HuH-7.5 (cell line): ENCODE measurements at places on chromosomes 12 and 14.

DNA sequence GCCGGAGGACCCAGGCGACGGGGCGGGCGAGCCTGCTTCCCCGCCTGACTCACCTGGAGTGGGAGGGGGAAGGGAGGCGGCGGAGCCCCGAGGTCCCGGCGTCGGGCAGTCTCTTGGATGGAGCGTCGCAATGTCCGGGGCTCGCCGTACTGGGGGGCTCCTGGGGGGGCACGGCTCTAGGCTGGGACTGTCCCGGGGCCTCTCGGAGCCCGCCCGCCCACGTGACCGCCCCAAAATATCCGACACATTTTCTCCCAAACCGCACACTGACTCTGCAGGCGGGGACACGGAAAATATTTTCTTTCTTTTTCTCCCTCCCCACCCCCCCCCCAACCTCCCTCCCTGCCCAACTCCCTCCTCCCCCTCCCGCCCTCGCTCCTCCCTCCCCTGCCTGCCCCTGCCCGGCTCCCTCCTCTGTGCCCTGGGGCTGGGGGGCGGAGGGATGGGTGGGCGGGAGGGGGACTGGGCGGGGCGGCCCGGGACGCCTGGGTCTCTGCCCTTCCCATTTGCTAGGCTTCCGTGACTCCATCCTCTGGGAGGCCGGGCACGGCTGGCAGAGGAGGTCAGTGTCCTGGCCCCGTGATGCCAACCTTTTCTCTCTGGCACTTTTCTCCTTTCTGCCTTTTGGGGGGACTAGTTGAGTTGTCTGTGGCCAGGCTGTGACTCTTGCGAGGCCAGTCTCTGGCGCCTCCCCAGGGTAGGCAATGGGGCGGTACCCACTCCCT is at the start of gene RARG:
TSS of gene RARG (minus strand) at position 289 of the 725 bp plus-strand sequence. CDS start 4,664 bp downstream, outside the sequence.
- DNase-seq, result no peak

DNA sequence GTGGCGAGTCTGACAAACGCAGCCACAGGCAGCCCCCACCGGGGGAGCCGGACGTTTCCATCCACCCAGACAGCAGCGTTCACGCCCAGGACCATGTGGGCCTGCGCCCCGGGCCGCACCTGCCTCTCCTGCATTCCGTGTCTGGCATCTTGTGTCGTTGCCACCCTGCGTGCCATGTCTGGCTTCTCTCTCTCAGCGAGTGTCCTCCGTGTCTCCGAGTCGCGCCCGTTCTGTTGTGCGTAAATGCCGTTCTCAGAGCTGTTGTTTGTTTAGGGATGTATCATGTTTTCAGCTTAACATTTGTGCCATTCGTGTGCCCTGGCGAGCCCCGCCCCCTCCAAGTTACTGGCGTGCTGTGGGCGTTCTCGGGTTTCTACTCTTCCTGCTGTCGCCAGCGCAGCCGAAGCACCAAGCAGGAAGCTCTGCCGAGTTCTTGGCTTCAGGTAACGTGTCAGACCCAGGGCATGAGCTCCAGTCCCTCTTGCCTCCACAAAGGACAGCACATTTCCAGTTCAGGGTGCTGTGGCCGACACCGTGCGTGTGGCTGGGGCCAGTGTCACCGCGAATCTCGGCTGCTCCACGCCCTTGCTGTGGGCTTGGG is 34.6 kb downstream of the NOC4L start:
- no peak for DNase-seq

DNA sequence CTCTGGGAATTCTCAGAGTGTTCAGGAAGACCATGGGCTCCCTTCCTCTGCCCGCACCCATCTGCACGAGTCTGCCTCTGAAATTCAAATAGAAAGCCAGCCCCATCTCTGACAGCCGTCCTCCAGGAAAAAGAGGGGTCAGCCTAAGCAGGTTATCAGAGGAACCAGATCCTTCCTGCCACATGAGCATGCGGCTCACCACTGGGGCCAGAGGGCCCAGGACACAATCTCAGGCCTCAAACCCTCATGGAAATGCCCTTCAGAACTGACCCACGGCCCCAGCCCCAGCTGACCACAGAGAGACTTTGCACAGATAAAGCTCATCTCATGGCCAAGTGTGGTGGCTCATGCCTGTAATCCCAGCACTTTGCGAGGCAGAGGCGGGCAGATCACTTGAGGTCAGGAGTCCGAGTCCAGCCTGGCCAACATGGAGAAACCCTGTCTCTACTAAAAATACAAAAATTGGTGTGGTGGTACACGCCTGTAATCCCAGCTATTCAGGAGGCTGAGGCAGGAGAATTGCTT is 23.2 kb downstream of the PXN start:
- DNase-seq, result no peak

DNA sequence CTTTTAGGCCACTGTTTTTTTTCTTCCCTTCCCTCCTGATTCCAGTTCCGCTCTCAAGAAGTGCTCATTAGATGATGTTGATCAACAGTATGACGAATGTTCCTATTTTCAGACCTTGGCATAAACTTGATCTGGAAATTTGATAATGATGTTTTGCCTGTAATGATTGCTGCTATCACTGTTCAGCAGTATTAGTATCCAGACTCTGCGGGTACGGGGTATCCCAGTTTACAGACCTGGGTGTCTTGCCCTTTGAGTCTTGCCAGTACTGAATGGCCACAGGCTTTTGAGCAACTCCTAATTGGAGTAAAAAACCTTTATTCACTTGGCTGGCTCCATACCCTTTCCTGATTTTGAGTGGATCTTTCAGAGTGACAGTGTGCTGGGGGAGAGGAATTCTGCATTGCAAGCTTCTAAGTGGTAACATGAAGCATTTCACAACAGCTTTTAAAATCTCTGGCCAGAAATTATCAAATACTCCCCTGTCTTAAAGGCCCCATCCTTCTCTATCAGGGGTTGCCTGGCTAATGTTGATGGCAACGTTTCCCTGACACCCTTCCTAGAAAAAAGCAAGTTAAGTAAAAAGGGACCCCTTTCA is 5.9 kb upstream of the ASB8 start:
- DNase-seq, result no peak

GRCh38 chr12:63420206-63420644 is 248.1 kb downstream of the DPY19L2 start:
- peak; percentile 35 for DNase-seq

DNA sequence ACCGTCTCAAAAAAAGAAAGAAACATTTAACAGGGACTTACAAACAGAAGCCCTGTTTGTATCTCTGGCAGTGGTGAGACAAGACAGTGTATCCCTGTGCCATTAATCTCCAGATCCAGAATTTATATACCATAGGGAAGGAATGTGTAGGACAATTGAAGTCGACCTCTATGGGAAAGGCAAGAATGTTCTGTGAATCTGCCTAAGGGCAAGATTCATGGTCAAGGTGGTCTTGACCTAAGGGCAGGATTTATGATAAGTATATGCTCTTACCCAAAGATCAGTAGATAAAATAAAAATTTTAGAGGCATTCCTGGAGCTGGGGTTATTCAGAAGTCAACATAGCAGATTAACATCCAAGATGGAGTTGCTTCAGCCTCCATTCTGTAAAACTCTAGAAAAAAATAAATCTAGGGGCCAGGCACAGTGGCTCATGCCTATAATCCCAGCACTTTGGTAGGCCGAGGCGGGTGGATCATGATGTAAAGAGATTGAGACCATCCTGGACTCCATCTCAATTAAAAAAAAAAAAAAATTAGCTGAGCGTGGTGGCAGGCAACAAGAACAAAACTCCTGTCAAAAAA is 21.0 kb upstream of the SP1 start:
- no peak for DNase-seq

- no peak for DNase-seq
Observed at GRCh38 chr12:76895796-76896195, 17.0 kb upstream of the CSRP2 start.

DNA sequence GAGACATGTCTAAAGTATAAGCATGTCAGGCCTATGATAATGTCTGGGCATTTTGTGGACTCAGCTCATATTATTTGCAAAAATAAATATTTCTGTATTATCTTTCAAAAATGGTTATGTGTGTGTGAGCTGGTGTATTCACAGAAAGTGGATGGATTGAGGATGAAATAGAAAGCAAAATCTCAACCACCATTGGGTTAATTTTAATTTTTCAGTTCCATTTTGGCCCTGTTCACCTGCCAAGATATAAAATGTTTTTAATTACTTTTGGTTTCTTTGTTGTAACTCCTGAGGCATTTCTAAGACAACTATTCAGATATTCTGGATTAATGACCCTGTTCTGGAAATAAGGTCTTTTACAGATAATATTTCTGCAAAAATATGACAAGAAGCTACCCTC is 232.7 kb upstream of the PPFIA2 start:
- no peak for DNase-seq

DNA sequence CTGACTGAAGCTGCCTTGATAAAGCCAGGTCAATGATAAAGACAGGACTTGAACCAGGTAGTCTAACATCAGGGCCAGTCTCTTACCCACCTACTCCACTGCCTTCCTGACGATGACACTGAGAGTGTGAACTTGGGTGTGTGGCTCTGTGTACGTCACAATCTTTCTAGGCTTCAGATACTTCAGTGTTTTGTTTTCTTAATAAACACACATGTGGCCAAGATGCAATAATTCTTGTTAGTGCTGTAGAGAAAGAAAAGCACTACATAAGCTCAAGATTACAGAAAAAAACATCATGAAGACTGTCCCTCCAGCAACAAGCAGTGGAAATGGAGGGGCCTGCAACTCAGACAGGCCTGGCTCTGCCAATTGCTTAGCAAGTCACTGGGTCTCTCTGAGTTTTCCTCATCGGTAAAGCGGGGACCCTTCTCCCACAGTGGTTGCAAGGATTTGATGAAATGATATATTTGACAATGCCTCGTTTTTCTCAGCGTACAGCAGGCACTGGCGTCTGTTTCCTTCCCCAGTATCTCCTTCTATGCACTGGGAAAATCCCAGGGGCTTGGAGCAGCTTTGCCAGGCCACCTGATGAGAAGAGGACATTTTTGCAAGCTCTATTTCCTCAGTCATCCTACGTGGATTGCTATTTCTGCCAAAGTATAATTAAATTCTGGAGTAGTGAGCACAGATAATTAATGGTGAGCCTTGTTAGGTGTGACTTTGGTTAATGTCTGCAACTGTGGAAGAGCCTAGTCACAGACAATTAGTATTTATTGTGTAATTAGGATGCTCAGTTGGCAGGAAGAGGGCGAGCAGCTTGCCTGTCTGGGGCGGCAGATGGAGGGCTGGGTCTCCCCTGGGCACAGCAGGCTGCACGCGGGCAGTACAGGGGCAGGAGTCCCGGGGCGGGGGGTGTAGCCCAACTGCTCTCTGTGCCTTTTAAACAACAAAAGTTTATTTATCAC is 55.8 kb upstream of the CHGA start:
- DNase-seq, result no peak

GRCh38 chr12:79661629-79662028 is 29.1 kb downstream of the PAWR start:
- DNase-seq, result no peak

GRCh38 chr12:52749827-52750226 is 27.3 kb downstream of the KRT76 start:
- no peak for DNase-seq

DNA sequence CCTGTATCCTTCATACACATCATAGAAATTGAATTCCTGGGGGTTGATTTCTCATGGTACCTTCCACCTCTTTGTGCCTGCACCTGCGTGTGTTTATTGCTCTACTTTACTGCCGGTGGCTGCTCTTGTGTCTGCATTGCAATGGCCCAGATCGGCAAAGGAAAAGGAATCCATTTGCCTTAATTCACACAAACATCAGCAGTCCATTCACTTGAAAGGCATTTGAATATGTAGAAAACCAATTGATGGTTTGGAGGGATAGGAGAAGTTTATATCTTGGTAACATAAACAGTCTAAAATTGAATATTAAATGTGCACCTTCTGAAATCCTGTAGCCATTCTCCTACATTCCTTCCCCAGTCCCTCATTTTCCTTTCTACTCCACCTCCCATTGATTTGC is 74.0 kb downstream of the SNAPC1 start:
- DNase-seq, result no peak

DNA sequence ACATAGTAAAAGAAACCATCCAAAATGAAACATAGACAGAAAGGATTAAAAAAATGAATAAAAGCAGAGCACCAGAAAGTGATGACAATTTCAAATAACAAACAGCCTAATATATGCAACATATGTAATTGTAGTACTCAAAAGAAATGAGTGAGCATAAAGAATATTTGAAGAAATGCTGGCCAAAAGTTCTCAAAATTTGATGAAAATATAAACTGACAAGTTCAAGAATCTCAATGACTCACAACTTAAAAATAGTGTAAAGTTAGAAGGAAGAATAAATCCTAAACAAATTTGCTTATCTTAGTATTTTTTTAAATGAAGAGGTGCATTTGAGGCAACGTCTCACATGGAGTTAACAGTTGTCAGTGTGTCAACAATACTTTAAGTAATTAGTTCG is 498.9 kb downstream of the SLC6A15 start:
- no peak for DNase-seq

DNA sequence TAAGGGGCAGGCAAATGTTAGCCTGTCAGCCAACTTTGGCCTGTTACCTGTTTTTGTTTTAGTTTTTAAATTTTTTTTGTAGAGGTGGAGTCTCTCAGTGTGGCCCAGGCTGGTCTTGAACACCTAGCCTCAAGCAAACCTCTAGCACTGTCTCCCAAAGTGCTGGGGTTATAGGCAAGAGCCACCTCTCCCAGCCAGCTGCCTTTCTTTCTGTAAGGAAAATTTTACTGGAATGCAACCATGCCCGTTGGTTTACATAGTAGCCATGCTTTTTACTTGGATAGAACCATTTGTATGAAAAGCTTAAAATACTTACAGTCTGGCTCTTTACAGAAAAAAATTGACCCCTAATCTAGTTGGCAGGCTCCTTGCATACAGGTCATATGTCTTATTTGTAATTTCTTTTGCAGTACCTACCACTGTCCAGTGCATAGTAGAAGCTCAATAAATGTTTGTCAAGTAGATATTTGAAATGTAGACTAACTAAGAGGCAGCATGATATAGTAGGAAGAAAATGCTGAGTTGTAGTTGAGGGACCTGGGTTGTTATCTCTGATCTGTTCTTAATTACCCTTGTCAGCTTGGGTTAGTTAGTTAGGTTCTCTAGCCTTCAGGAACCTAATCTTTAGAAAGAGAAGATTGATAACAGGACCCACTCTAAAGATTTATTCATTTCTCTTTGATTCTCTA is 4.7 kb downstream of the MDM2 start:
- DNase-seq, result no peak

- DNase-seq, result no peak
Observed at GRCh38 chr12:99122496-99122895, 477.4 kb downstream of the APAF1 start.

GRCh38 chr12:97612075-97612474 is 149.5 kb downstream of the RMST start:
- no peak for DNase-seq
